ENCODE measurements at places on chromosomes 5 and 9.
A peak's percentile ranks its signal among the peaks of the same experiment; 100 is the strongest.

- no peak for DNase-seq
Observed at GRCh38 chr9:5892456-5893133, 1.9 kb downstream of the MLANA start.

DNA sequence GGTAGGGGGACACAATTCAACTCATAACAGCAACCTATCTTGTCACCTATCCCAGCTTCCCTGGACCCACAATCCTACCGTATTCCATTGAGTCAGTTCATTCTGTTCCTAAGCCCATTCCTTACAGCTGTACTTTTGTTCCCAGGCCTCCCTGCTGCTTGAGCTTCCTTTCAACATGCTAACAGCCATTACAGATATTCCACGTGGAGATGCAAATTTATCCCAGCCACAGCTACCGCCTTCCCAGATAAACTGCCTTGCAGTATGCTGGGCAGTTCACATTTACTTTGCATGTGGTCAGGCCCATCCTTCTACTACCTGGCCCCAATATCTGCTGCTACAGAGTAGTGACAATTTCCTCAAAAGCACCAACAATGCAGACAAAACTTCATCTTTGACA is 23.0 kb downstream of the RIGI start:
- no peak for DNase-seq

- DNase-seq, result no peak
Observed at GRCh38 chr9:12516573-12516972, 176.6 kb upstream of the TYRP1 start.

- no peak for DNase-seq
Observed at GRCh38 chr9:130931508-130932254, 7.4 kb downstream of the FIBCD1 start.

DNA sequence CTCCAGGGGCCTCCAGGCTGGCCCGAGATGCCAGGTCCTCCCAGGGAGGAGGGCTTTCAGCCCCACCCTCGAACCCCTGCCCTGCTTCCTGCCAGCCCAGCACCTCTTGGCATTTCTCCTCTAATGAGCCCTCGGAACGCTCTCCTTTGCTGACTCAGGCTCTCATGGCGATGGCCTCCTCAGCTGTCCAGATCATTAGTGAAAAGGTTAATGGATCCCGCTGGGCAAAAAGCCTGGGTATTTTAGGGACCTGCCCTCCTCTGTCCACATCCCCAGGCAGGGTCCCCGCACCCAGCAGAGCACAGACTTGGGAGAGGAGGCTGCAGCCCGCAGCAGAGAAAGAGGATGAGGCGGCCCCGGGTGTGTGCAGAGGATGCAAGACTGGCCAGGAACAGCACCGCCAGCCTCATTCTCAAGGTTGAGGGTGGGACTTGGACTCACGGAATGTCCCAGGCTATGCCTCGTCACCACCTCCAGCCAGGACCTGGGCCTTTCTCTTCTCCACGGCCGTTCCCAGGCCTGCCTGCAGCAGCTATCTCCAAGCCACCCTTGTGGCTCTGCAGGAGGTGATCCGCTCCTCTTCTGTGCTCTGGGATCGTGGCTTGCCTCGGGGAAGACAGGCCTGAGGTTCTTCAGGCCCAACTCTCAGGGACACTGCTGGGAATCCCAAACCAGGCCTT is 23.0 kb upstream of the ADAMTS2 start:
- DNase-seq, result peak; percentile 38

DNA sequence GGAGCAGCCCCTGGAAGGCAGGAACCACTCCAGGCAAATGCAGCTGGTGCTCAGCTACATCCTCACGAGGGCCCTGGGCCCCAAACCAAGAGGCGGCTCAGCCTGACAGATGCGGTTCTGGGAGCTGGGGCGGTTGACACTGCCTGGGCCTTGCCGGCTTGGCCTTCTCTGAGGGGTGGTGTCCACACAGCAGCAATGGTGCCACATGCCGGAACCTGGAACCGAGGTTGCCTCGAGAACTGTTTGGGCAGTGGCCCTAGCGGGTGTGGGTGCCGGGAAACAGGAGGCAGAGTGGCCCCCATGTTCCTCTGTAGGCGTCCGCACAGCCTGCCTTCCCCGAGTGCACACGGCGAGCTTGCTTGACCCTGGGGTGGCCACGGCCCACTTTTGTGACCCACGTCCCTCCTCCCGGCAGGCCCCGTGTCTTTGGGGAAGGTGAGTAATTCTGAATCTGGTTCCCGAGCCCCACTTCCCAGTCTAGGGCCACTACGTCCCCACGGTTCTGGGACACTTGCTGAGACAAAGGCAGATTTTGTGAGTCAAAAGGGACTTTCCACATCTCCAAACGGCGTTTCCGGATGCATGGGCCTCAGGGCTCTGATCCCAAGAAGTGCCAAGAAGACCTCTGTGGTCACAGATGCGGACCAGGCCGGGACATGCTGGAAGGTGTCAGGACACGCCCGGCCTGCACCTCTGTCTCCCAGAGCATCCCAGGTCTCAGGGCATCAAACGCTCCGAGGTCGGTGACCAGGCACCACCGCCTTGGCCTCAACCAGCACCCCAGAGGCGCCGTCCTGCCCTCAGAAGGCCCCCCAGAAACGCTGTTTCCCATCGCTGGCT is 27.7 kb upstream of the SLC12A7 start:
- DNase-seq, result no peak

DNA sequence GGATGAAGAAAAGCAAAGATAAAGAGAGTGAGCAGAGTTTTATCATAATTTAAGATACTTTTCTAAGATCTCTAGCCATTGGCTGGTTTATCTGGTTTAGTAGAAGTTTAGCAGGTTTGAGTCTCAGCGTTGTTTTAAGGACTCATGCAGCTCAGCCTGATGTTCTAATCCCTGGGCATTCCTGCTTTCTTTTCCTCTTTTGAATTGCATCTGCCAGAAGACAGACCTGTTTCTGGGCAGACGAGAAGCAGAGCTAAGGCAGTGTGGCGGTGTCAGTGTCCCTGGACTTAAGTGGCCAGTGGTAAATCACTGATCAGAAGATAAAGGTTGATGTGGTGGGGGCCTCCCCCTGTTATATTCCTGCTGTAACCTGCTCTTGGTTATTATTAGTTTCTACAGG is 138.6 kb downstream of the ADCY2 start:
- DNase-seq, result no peak

DNA sequence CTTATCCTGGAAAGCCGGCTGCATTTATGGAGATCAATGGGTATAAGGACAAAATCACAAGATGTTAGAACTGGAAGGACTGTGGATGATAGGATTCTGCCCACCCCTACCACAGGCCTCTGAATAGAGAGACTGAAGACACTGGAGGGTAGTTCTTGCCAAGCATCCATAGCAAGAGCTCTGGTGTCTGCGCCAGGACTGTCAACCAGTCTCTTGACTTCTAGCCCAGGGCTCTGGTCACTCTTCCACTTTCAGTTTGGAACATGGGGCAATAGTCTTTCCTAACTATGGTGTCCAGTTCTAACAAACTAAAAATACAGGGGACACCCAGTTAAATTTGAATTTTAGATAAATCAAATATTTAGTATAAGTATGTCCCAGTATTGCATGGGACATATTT is 23.4 kb downstream of the LARP1 start:
- no peak for DNase-seq

DNA sequence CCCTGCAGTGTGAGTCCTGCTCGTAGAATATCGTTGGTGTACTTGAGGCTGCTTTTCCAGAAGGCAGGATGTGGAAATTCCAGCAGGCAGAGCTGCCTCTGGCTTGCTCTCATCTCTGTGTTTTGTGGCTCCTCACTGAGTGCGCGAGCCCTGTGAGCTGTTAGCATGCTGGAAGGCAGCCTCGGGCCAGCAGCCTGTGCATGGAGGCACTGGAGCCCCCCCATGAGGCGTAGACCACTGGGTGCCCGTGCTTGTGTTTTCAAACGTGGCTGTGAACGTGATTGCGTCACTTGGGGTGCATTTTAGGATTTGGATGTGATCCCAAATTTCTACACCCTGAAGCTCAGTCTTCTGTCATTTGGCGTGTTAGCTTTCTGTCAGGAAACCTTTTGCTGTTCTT is 3.2 kb downstream of the WDR5 start:
- peak; percentile 91 for DNase-seq

GRCh38 chr9:19239955-19240354 is 9.5 kb downstream of the DENND4C start:
- DNase-seq, result no peak

- DNase-seq, result no peak
Observed at GRCh38 chr9:26228273-26228672, 550.0 kb upstream of the TUSC1 start.

DNA sequence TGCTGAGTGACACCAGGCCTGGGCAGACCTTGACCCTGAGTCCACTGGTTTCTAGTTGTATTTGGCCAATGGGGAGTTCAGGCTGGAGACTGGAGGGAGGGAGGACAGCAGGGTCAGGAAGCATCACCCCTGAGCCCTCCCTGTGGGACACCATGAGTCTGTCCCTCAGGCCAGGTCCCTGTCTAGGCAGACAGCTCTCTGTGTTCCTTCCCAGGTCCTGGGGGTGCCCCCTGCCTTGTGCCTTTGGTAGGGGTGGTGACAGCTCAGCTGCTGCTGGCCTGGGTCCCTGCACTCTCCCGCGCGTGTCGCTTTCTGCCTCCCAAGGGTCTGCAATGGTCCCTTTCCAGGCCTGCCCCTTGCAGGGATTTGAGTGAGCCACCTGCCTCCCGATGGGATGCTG is 125.5 kb downstream of the OLFM1 start:
- DNase-seq, result no peak

DNA sequence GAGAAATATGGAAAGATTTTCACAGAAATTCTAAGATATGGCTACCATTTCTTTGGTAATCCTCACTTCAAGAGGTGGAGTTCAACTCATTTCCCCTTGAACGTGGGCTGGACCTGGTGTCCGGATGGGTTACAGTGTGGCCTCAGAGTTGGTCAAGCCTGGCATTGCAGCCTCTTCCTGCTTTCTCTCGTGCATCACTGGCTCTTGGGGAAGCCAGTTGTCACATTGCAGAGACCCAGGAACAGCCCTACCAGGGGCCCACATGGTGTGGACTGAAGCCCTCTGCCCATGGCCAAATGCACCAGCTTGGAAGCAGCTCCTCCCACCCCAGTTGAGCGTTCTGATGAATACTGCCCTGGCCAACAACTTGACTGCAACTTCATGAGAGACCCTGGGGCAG is 47.7 kb upstream of the FCN1 start:
- DNase-seq, result no peak

DNA sequence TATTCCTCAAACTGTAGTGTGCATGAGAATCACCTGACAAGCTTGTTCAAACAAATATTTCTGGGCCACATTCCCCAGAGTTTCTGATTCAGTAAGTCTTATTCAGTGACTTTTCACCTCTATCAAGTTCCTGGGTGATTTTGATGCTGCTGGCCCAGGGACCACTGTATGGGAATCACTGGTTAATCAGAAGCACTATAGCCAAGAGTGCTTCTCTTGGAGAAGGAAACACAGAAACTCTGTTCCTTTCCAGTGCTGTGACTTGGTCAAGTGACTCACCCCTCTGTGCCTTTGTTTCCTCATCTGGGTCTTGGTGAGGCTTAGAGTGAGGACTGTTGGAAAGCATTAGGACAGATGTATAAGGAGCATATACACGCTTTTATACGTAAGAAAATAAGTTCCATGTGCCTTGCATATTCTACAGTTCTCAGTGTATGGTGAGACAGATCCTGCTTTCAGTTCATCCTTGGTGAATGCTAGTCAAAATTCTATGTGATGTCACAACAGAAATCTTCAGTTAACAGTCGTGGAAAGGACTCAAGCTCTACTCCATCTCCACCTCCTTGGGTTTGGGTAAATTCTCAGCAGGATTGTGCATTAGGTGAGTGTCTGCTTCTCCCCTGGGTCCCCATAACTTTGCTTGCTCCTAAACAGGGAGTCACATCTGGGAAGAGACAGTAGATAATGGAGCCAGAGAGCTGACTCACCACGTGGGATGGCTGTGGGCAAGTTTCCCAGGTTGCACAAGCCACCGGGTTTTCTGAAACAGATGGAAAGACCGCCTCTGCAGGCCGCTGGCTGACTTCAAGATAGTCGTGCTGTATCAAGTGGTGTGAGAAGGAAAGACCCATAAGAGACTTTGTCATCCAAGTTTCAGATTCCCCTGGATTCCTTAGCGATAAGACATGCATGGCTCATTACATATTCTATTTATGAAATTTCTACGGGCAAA is 117.0 kb downstream of the NXNL2 start:
- DNase-seq, result peak; percentile 70

GRCh38 chr5:172644266-172644665 is 3.2 kb downstream of the NEURL1B start:
- no peak for DNase-seq

DNA sequence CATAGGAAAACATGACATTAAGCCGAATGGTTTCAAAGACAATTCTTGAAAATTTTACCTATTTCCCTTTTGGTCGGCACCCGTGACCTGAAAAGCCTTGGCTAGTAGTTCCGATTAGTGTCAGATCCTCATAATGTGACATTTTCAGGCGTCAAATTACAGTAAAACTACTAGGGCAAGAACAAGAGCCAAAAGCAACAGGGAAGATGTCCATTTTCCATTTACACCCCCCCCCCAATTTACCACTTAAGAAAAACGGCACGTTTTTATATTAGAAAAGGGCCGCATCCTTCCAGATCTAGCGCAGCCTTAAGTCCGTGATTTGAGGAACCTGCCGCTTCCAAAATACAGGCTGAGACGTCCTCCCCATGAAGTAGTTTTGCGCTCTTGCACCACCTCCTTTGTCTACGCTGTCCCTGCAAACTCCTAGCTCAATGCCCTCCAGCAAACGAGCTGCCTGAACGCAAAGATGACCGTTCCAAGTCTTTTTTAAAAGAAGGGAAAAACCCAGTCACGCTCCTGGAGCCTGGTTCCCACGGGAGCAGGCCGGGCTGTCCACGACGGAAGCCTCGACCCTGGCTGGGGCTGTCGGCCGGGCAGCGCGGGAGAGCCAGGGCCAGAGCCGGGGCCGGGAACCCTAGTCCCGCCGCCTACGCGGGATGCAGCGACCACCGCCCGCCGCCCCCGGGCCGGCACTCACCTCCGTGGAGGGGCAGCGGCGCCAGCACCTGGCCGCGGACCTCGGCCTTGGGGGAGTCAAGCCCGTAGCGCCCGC is 616 bp downstream of the RNF130 start:
- DNase-seq, result peak; percentile 29

GRCh38 chr5:21574438-21574837 is 1278.7 kb downstream of the CDH12 start:
- no peak for DNase-seq

DNA sequence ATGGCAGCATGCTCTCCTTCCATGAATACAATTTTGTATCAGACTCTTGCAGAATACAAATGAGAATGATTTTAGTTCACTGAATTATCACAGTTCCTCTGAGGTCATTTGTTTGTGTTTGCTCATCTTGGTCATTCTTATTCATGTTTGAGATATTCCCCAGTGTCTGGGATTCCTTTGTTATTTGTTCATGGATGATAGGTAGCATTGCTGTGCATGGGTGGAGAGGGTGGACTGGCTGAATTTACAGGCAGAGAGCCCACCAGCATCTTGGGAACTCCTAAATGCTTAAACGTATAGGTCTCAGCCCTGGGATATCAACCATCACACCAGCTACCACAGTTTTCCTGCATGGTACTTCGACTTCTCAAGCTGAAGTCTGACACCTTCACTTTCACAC is 459.8 kb downstream of the CCDC171 start:
- DNase-seq, result no peak

DNA sequence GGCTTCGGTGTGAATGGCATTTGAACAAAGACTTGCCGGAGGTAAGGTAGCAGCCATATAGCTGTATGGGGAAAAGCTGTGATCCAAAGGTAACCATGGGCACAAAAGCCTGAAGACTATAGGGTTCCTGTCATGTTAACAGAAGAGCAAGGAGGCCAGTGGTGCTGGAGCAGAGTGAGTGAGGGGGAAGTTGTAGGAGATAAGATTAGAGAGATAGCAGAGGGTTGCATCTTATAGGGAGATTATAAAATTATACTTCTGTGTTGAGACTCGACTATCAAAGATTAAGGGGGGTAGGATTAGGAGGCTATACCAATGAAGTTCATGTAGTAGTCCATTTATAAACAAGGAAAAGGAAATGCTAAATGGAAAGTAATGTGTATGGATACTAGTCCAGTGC is 3.3 kb downstream of the NCBP1 start:
- DNase-seq, result no peak
